EH (cell line): ENCODE measurements at places on chromosomes 7 and 10.
A peak's percentile ranks its signal among the peaks of the same experiment; 100 is the strongest.

DNA sequence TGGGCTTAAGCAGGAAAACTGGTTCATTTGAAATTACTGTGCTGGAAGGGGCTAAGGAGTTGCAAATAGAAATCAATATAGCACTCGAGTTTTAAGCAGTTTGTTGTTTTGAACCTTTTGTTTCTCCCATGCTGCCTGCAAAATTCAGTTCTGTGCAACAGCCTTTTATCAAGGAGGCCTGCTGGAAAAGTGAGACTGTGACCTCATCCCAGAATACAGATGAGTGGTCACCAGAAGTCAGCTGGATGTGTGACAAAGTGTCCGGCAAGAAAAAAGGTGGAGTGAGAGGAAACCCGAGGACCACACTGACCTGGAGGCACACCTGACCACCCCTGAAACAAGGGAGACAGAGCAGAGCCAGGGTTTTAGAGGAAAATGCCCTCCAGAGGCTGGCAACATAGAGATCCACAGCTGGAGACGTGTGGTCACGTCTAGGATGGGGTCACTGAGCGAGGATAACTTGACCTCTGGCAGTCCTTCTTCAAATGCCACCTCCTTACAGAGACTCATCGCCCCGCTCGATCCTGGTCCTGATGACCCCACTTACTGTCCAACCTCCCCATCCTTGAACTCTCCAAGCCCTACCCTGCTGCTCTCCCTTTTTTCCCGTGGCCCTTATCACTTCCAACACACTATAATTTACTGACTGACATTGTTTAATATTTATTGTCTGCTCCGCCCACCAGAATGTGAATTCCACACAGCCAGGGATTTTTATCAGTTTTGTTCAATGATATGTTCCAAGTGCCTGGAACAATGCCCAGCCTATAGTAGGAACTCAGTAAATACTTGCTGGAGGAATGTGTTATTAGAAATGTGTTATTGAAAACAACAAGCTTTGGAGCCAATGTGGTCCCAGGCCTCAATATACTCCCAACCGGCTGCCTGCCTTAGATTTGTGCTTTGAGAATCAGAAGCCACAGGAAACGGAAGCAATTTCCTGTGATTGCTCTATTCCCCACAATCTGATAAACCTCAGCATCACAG lies 243.8 kb downstream of the GLI3 start:
- DNase-seq, result peak; percentile 78

DNA sequence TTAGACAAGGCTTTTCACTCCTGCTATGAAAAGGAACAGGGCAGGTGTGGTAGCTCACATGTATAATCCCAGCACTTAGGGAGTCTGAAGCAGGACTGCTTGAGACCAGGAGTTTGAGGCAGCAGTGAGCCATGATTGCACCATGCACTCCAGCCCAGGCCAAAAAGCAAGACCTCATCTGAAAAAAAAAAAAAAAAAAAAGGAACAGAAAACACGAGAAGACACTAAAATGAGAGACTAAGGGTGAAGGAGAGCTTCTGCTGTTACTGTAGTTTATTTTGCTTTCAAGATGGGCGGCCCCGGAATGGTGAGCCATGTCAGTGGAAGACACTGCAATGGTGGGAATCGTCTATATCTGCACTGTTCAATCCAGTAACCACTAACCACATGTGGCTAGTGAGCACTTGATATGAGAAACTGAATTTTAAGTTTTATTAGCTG lies 9.9 kb downstream of the PIP4K2A start:
- no peak for DNase-seq

DNA sequence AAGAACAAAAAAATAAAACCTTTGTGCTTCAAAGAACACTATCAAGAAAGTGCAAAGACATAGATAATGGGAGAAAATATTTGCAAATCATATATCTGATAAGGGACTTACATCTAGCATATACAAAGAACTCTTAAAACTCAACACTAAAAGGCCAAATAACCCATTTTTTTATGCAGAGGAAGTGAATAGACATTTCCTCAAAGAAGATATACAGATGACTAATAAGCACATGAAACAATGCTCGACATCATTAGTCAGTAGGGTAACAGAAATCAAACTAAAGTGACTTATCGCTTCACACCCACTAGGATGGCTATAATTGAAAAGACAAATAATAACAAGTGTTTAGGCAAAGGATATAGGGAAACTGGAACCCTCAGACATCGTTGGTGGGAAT lies 78.0 kb downstream of the MALSU1 start:
- DNase-seq, result peak; percentile 31

GRCh38 chr7:70756789-70757188 lies 375.2 kb upstream of the GALNT17 start:
- no peak for DNase-seq

- DNase-seq, result peak; percentile 72
Observed at GRCh38 chr7:130189343-130189742, 15.9 kb downstream of the TMEM209 start.

- DNase-seq, result no peak
Observed at GRCh38 chr10:68222391-68222790, 9.5 kb downstream of the ATOH7 start.

DNA sequence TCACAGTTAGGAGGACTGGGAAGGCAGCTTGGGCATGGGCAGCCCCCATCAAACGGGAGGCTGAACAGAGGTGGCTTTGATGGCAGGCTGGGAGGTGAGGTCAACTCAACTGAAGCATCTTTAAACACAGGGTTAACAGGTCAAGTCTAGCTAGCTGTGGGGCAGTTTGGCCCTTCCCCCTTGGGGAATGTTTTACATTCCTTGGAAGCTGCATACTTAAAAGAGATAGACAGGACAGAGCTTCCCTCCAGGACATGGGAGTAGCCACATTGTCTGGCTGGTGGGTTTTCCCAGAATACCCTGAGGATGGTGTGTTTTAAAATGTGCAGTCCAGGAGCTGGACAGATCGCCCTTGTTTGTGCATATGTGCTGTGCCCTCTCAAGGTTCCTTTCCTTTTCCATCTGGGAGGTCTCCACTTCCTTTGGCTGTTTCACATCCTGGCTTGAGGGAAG lies 6.8 kb upstream of the RASSF4 start:
- peak; percentile 68 for DNase-seq

- no peak for DNase-seq
Observed at GRCh38 chr10:80500572-80501380, 36.9 kb upstream of the SH2D4B start.

GRCh38 chr7:91212582-91212981 lies 51.7 kb upstream of the FZD1 start:
- peak; percentile 36 for DNase-seq

DNA sequence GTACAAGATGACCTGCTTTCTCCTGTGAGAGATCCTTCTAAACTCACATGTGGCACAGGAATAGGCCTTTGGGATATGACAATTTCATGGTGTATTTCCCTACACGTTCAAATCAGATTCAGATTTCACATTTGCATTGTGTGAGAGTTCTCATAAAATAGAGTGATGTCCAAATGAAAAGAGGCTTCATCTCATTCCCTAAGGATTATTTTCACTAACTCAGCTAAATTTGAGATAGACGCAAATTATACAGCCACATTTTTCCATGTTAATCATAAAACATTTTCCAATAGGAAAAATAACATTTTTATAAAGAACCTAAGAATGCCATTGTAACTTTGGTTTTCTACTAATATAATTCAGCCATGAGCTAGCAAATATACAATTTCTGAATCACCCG lies 35.5 kb upstream of the PARD3 start:
- DNase-seq, result no peak

GRCh38 chr10:113047605-113047962 lies 97.5 kb downstream of the TCF7L2 start:
- no peak for DNase-seq

GRCh38 chr7:156423876-156424275 lies 216.7 kb upstream of the RNF32 start:
- DNase-seq, result no peak

GRCh38 chr7:35720032-35720431 lies 25.1 kb upstream of the HERPUD2 start:
- no peak for DNase-seq
